Bronchial smooth muscle cell (primary cell): ENCODE measurements at places on chromosomes 11 and 22. TPM values are rescaled to one million over a fixed set of nuclear protein-coding genes. Genes with fewer than 3 reads are reported as not detected.

BIRC2 gene
- total RNA-seq = 29.9 and 39.1 TPM in 2 replicates

MRGPRX4 gene
- total RNA-seq = not detected in 2 replicates

IGF2 gene
- under 0.01 and 0.69 TPM in 2 replicates for total RNA-seq

DDTL gene
- total RNA-seq = 2.7 and 4.1 TPM in 2 replicates
